ENCODE measurements at places on chromosomes 11 and 22.

GRCh38 chr22:44111562-44112155, 69.1 kb upstream of the PARVG start:
- no peak for DNase-seq

DNA sequence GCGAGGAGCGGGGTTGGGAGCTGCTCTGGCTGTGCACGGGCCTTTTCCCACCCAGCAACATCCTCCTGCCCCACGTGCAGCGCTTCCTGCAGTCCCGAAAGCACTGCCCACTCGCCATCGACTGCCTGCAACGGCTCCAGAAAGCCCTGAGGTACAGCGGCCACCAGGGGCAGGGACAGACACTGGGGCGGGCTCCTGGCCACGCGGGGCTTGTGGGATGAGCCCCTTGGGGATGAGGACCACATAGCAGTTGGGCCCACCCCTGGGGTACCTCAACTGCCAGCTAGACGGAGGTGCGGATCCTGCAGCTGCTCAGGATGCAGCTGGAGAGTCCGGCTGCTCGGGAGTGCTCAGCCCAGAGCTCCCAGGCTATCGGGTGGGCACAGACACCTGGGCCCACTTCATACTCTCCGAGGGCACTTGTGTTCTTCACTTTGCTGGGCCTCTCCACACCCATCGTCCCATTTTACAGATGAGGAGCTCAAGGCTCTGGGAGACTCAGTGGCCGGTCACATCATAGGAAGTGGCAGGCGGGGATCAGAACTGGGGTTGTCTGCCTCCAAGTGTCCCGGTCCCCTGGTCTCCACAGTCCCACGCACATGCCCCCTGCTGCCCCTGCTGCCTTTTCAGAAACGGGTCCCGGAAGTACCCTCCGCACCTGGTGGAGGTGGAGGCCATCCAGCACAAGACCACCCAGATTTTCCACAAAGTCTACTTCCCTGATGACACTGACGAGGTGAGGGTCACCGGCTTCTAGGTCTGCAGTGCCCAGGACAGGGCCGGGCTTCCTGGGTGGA, 77.6 kb downstream of the MYO7A start:
- no peak for DNase-seq

DNA sequence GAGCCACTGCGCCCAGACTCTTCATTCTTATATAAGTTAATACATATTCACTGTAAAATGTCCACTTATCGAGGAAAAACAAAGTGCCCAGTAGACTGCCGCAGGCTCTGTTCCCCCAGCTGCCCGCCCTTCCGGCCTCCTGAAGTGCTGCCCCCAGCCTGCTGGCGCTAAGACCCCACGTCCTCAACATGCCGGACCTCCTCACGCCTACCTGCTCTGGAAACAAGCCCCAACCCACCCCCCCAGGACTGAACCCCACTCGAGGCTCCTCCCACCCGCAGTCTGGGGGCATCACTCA, 1.1 kb downstream of the GATD1 start:
- DNase-seq, result no peak

GRCh38 chr11:102414559-102414958, 38.0 kb downstream of the TMEM123 start:
- no peak for DNase-seq

DNA sequence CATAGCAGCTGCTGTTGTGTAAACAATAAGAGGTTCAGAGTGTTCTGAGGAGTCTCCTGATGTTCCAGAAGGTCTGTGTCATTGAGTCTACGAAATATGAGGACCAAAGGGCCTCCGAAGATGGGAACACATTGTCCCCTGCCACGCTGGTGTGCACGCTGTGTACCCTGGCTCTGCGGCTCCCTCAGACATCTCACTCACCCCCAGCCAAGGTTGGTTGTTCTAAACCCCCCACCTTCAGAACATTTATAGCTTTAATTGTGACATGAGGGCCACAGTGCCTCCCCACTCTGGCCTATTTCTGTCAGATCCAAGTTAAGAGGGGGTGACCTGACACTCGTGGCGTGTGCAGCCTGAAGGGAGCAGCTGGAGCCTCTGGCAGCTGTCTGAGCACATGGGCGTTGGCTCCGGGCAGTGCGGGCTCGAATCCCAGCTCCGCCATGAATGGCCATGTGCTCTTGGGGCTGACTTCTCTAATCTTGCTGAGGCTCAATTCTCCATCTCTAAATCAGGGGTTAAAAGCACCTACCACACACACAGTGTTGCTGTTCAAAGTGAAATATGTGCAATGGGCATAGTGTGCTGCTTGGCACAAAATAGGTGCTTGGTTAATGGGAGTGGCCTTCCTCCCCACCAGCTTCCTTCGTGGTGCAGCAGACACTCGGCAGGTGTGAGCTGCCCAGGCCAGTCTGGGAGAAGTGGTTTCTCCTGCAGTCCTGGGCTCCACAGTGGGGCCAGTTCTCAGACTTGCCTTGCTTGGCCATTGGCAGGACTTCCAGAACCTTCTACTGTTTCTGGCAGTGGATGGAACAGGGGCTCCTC, 39.7 kb upstream of the MICAL2 start:
- no peak for DNase-seq

DNA sequence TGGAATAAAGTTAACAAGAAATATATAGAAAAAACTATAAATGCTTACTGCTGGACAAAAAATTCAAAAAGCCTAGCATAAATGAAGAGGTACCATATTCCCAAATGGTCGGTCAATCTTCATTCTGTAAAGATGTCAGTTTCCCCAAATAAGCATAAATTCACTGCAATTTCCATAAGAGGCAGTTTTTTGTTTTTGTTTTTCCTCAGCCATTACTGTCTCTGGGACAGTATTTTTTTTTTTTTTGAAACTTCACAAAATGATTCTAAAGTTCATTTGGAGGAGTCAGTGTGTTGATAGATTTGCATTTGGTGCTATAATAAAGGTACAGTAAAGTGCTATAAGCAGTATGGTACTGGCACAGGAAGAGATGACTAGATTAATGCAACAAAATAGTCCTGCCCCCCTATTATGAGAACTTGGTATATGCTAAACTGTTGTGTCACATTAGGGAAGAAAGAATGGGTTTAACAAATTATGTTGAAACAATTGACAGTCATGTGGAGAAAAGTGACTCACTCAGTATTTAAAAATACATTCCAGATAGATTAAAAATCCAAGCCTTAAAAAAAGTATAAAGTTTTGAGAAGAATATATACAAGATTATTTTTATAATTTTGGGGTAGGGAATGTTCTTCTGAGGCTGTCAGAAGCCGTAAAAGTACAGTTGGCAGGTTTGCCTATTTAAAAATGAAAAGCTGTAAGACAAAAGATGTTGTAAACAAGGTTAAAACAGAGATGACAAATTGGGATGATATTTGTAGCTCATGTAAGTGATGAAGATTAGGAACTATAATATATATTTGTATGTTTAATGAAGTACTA, 2.6 kb upstream of the FTH1 start:
- DNase-seq, result no peak

GRCh38 chr22:27983361-27983791, 64.3 kb upstream of the PITPNB start:
- no peak for DNase-seq

DNA sequence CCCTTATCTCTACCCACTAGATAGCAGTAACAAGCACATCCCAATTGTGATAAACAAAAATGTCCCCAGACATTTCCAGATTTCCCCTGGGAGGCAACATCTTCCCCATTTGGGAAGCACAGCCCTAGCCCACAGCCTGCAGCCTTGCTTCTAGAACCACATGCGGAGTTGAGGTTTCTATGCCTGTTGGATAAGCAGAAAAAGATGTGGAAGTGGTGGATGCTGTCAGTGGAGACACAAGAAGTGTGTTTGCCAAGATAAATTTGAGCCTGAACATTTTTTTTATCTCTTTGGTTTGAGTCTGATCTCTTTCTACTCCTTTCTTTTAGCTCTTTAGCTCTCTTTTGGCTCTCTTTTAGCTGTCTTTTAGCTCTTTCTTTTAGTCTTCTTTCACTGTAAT, 884.5 kb downstream of the NTM start:
- no peak for DNase-seq

DNA sequence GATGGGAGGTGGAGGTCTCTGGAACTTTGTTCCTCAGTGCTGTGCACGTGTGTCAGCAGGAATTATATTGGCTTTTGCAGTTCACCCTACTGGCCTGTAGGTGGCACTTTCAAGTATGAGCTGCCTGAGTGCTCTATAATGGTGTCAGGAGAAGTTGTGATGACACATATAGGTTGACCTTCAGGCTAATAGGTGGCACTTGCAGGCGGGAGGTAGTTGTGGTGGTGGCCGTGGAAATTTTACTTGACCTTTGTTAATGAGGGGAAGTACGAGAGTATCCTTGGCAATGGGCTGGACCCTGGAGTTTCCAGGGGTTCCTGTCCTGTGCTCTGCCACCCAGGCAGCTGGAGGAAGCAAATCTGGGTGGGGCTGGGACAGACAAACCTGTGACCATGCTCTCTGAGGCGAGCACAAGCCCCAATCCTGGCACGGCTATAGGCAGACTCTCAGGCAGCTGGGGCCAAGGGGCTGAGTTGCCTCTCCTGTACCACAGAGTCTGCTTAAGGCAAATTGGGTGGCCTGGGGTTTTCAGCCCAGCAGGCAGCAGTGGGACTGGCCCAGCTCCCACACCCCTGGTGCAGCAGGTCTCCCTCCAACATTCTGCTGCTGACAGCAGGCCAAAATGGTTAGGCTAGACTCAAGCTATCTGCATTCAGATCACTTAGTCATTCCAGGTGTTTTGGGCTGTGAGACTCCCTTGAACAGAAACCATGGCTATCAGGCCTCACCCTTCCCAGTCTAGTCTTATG, 147.5 kb upstream of the CTSC start:
- no peak for DNase-seq

DNA sequence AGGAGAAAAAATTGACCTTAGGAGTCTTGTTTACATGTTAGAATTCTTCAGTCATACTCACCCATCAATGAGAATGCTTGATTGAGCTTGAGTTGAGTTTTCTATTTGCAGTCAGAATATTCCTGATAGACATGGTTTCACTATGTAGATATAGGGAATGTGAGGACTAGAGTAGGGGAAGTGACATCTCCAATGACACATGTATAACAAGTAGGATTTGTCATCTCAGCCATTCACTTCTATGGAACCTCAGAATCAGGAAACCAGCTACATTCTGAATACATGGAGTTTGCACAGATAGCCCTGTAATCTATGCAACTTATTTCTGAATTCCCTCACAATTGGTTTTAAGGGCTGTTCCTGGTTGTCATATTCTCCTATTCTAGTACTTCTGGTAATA, 20.1 kb upstream of the OR9Q1 start:
- no peak for DNase-seq

- no peak for DNase-seq
These were observed 113.6 kb downstream of the BARX2 start for GRCh38 chr11:129489249-129489648.

DNA sequence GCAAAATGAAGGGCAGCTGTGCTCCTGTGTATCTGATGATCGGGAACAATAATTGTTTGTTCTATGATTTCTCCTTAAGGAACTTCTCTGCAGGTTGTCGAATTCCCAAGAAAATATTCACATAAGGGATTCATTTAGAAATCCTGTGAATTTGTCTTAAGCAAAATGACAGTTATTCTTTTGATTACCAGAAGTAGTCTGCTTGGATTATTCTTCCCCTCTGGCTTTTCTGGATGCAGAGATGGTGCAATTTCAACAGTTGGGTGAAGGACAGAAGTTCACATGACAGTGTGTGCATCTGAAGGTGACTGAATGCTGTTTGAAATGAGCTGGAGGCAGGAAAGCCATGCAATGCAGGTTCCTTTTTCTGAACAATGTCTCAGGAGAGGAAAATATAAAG, 137.2 kb upstream of the MTMR2 start:
- DNase-seq, result no peak

DNA sequence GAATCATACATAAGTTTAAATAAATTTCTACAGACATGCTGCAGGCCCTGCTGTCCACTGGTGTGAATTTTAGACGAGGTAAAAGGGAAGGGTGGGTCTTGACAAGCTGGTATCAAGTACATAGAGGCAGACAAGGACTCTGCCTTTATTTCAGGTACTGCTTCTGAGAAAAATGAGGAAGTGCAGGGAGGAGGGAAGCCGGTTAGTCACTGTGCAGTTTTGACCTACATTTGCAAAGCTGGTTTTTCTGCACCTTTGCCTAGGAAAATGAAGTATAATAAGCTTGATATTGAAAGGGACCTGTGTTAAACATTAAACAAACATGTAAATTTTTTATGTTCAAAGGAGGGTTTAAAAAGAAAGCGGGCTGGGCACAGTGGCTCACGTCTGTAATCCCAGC, 24.6 kb downstream of the TMEM45B start:
- DNase-seq, result no peak

All from T1000 (cell line).